ENCODE measurements at places on chromosomes 16 and 17. TPM values are rescaled to one million over a fixed set of nuclear protein-coding genes. Genes with fewer than 3 reads are reported as not detected.

DNA sequence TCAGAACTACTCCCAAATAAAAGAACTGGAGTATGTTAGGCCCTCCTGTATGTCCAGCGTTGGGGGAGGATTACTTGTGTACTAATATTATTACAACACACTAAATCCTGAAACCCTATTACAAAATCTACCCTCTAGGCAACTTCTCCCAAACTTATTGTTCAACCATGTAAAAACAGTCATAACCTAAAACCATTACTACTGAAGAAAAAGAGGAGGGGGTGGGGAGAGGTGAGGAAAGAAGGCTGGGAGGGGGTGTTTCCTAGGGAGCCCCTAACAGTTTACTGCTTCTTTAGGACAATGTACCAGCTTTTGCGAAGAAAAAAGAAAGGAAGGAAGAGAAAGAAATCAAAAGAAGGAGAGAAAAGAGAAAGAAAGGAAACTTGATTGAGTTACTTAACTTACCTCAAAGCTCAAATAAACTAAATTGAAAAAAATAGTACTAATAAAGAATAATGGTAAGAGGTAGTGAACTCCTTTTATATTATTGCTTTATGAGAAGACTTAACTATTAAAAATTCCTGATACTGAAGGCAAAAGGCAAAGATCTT, 2.3 kb downstream of the SALL1 start:
- H3K4me1 ChIP-seq: peaks cover 23% of the 10 kb centered on the region
- DNase-seq: no peak
- no peak overlapping the region for H3K27ac ChIP-seq
- no peaks in the 10 kb centered on the region for H3K36me3 ChIP-seq
- no peak overlapping the region for H3K4me3 ChIP-seq
- H3K27me3 ChIP-seq: peaks cover 60% of the 10 kb centered on the region

GRCh38 chr17:81376946-81377714, 18.1 kb upstream of the BAHCC1 start:
- H3K36me3 ChIP-seq: no peaks in the 10 kb centered on the region
- no peaks in the 10 kb centered on the region for H3K4me1 ChIP-seq
- no peaks in the 10 kb centered on the region for H3K27me3 ChIP-seq
- H3K4me3 ChIP-seq: no peak overlapping the region
- H3K27ac ChIP-seq: no peak overlapping the region

DNA sequence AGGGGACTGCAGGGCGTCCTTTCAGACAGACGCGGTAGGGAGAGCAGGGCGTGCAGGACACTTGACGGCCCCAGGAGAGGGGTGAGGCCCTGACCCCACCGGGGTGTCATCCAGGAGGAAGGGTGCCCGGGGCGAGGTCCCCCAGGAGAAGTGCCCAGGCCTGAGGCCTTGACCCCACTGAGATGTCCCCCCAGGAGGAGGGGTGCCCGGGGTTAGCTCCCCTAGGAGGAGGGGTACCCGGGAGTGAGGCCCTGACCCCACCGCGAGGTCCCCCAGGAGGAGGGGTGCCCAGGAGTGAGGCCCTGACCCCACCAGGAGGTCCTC, 27.2 kb upstream of the METRNL start:
- H3K4me3 ChIP-seq: no peak overlapping the region
- H3K4me1 ChIP-seq: peaks cover 14% of the 10 kb centered on the region
- H3K27ac ChIP-seq: peak overlapping the region; percentile 92
- DNase-seq: no peak

DNA sequence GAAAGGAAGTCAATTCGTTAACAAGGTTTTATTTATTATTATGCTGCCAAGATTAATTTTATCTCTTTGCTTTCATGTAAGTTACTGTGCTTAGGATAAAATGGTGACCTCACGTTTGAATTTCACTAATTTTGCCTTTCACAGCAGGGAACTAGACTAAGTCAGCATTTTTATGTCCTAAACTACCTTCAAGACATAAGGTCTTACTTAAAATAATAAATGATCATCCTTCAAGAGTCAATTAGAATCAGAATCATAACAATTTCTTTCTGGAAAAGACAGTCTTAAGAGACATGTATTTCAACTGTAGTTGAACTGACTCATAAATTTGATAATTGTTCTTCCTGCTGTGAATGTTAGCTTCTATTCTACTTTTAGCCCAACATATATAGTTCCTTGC, 893.8 kb downstream of the KCNJ2 start:
- no peaks in the 10 kb centered on the region for H3K4me1 ChIP-seq
- H3K36me3 ChIP-seq: no peaks in the 10 kb centered on the region
- H3K27ac ChIP-seq: no peak overlapping the region
- no peaks in the 10 kb centered on the region for H3K27me3 ChIP-seq
- H3K4me3 ChIP-seq: no peak overlapping the region

ACSM2B gene
- total RNA-seq: 0.18 TPM

USH1G gene
- 1.4 TPM for total RNA-seq

GUCY2D gene
- total RNA-seq: not detected
